ENCODE measurements at places on chromosomes 3 and 15.
A peak's percentile ranks its signal among the peaks of the same experiment; 100 is the strongest.

DNA sequence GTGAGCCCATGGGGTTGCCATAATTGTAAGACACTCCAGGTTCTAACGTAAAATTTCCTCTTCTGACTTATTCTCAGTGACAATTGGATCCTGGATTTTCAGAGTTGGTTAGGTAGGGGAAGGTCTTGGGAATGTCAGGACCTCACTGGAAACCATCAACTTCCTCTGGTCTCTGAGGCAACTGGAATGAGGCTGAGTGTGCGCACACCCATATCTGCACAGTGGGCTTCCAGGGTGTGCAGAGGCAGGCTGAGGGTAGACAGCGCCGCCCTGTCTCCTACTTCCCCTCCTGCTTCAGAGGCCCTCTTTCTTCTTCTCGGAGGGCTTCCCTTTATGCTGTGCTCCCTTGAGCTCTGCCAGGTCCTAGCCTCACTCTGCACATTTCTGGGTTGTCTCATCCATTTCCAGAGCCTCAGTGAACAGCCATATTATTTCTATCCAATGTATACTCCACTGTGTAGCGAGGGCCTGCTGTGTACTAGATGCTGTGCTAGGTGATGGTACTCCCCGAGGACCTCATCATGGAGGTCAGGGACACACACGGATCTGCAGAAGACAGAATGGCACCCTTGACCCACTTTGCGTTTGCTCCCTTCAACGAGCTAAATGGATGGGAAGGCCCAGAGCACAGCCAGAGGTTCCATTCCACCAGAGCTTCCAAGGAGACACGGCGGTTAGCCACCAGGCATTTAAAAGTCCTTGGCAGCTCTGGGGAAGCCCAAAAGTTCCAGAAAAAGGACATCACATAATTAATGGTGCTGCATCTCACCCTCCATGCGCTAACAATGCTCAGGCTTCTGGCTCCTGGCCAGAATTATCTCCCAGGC, 18.3 kb downstream of the ACAA1 start:
- DNase-seq = no peak

GRCh38 chr15:68098465-68098864, 44.4 kb downstream of the PIAS1 start:
- no peak for DNase-seq

DNA sequence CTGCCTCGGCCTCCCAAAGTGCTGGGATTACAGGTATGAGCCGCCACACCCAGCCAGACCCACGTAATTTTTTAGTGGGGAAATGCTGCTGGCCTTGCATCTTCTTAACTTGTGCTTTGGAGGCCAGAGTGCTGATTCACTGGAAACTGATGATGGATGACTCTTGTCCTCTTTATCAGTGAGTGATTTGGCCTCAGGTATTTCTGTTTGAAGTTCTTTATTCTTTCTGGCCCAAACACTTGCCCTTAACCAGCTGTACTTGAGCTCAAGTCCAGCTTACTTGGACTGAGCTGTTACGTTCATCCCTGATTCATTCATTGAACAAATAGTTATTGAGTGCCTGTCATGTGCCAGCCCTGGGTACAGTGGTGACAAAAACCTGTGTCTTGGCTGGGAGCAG, 4.2 kb downstream of the PTPN23 start:
- DNase-seq = no peak

GRCh38 chr3:112470788-112471187, 28.5 kb downstream of the BTLA start:
- no peak for DNase-seq

GRCh38 chr3:32484436-32484835, 18.2 kb downstream of the CMTM6 start:
- no peak for DNase-seq

DNA sequence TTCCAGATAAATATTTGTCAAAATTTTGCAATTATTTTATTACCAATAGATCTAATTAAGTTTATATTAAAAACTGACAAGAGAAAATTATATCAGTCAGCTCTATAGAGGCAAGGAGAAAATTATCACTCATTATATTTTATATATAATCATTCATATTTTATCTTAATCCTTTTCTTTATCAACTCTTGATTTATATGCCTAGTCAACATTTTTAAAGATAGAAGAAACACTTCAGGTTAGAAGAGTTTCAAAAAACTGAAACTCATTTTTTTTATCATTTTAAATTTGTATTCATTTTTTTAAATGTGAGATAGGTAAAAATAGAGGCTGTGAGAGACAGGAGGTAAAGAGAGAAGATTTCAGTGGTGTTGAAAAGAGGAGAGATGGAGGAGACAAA, 217.3 kb upstream of the P2RY1 start:
- DNase-seq = no peak

DNA sequence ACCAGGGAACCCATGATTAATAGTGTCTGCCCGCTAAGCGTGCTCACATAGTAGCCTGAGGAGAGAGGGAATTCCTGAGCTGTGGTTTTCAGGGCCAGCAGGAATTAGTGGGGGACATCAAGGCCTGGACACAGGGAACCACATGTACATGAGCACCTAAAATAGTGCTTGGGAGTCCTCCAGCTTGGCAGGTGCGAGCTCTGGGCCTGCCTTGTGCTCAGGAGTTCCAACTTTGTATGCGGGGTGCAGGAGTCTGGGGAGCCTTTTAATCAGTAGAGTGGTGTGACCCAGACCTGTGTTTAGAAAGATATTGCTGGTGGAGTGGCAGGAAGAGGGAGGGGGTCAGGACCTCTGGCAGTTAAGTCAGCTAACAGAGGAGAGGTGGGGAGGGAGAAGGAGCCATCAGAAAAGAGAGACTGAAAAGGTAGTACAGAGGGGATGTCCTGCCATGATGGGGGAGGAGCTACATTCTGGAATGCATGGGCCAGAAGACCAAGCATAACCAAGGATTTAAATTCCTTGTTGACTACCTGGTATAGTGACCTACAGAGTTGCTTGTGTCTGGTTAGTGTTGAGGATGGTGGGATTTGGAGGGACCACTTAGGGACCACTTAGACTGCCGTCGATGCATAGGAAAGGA, 1.9 kb downstream of the DAG1 start:
- no peak for DNase-seq

DNA sequence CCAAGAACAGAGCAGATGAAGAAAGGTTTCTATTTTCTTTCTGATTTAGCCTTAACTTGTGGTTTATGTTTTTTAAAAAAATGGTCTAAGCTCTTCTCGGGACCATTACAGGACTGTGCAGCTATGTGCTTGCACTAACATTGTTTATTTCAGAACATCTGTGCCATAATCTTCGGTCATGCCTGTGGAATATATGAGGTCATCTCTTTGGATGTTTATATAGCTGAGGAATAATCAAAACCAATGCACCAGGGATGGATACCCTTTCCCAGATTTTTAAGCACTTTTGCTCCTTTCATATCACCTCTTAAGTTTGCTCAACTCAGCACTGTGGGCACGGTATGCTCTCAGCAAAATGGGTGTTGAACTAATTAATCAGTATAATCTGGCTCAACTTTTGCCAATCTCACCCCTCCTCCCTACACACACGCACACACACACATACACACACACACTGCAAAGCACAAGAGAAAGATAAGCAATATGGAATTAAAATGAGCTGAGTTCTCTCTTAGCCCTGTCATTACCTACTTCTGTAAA, 268.5 kb upstream of the TMC3 start:
- peak; percentile 3 for DNase-seq

- no peak for DNase-seq
These were observed 89.0 kb upstream of the LPP start for GRCh38 chr3:188064831-188065493.

DNA sequence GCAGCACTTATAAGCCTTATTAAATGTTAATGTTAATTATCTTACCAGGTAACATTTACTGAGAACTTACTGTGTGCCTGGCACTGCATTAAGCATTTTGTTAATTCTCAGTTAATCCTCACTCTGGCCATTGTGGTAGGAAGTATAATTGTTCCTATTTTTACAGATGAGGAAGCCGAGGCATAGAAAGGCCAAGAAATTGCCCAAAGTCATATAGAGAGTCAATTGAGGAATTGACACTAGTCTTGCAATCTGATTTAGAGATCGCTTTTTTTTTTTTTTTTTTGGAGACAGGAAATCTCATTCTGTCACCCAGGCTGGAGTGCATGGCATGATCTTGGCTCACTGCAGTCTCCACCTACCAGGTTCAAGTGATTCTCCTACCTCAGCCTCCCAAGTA, 132.6 kb upstream of the PROK2 start:
- no peak for DNase-seq

- DNase-seq = no peak
These were observed 95.7 kb downstream of the SAMMSON start for GRCh38 chr3:70095260-70095659.

DNA sequence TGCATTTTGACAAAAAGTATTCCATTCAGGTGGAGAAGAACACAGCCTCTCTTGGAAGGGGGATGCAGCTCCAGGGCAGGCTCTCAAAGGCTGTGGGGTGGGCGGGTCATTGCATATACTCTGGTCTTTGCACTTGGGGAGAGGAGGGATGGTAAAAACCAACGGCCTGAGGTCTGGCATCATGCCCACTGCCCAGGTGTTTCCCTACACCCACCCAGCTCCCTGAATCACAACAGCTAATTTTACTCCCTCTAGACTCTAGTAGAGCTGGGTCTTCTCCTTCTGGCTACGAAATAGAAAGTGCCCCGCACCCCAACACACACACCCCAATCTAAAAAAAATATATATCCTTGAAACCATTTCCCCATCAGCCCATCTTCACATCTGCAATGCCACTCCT, 1.0 kb downstream of the MYLK start:
- no peak for DNase-seq

- DNase-seq = no peak
These were observed 755.1 kb downstream of the ROBO2 start for GRCh38 chr3:77795013-77795412.

DNA sequence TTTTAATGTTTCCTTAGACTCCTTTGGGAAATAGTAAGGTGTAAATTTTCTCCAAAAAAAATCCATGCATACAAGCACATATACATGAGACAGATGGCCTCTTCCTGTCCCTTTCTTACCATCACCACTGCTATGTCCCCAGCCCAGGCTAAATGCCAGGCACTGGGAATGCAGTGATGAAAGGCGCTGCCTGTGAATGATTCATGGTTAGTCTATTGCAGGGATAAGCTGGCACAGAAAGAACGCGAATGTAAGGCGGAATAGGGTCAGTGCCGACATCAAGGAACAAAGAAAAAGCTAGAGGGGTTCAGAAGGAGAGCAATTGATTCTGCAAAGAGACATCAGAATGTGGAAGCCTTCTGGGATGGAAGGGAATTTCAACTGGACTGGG, 36.2 kb upstream of the CFAP161 start:
- DNase-seq = no peak

DNA sequence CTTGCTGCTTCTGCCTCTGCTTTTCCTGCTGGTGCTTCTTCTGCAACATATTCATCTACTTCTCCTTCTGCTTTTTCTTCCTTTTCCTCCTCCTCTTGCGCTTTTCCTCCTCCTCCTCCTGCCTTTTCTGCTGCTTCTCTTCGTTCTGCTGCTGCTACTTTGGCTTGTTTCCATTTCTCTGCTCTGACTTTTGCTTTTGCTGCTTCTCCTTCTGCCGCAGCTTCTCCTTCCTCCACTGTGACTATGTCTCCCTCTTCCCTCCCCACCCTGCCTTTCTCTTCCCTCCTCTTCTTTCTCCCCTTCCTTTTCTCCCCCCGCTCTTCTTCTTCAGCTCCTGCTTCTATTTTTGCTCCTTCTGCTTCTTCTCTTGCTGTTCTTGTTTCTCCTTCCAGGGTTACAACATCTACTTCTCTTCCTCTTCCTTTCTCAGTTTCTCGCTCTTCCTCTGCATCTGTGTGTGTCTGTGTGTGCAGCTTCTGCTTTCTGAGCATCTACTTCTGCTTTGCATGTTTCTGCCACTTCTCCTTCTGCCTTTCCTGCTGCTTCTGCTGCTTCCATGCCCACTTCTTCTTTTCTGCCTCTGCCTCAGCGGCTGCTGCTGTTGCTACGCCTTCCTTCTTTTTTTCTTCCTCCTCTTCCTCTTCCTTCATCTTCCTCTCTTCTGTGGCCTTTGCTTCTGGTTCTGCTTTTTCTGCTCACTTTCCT, 51.4 kb downstream of the FAM43A start:
- no peak for DNase-seq

DNA sequence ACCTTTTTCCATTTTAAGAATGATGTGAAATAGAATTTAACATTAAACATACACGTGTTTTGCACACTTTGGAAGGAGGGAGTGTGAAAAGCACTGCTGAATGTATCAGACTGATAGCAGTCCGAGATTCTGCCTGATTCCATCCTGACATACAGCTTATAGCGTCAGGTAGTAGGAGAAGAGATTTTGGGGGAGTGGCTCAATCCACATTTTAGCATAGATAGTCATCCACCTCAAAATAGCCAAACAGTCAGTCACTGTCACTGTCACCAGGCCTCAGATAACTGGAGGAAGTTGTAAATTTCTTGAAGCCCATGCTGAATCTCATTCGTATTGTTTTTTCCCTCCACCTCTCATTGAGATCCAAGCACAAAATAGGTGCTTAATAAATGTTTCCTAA, 35.4 kb upstream of the ARHGEF26 start:
- DNase-seq = no peak

DNA sequence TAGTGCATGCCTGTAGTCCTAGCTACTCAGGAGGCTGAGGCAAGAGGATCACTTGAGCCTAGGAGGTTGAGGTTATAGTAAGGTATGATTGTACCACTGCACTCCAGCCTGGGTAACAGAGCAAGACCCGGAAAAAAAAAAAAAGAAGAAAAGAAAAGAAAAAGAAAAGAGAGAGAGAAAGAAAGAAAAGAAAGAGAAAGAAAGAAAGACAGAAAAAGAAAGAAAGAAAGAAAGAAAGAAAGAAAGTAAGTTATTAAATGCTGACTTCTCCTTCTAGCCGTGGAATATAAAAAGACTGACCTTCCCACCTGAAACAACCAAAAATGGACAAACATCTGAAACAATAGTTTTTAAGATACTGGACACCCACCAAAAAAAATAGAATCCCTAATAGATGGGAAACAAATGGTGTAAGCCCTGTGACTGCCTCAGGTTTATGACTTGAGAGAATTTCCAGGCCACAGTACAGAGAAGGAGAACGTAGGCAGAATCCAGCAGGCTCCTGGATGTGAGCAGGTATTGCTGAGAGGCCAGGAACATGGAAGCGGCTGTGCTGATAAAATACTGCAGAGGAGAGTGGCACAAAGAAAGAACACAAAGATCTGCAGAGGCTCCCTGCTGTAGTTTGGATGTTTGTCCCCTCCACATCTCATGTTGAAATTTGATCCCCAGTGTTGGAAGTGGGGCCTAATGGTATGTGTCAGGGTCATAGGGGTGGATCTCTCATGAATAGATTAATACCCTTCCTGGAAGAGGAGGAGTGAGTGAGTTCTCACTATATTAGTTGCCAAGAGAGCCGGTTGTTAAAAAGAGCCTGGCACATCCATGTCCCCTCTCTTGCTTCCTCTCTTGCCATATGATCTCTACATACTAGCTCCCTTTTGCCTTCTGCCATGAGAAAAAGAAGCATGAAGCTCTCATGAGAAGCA, 41.8 kb upstream of the PRSS50 start:
- no peak for DNase-seq

GRCh38 chr15:76576523-76577279, 240.1 kb downstream of the ISL2 start:
- no peak for DNase-seq
